PC-3 (cell line): ENCODE measurements at places on chromosomes 7 and 10. TPM values are rescaled to one million over a fixed set of nuclear protein-coding genes. Genes with fewer than 3 reads are reported as not detected.

- no peak for DNase-seq
These were observed 9.4 kb upstream of the NKX2-3 start for GRCh38 chr10:99523251-99523773.

Gene OR6V1
- not detected in 2 replicates for total RNA-seq

DNA sequence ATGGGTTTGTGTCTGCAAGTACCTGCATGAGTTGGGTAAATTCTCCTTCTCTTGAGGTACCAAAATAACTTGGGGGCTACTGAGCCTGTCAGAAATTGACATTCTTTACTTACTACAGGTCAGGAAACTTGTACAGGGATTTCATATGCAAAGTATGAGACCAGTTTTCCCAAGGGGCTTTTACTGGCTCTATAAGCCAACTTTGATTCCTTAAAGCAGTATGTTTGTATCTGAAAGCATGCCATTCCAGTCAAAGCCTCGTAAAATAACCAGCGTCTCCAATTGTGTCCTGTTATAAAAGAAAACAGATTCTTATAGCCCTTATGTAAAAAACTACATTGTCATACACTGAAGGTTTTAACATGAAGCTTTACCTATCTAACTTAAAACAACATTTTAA, 90.2 kb downstream of the ZNF467 start:
- DNase-seq = no peak

DNA sequence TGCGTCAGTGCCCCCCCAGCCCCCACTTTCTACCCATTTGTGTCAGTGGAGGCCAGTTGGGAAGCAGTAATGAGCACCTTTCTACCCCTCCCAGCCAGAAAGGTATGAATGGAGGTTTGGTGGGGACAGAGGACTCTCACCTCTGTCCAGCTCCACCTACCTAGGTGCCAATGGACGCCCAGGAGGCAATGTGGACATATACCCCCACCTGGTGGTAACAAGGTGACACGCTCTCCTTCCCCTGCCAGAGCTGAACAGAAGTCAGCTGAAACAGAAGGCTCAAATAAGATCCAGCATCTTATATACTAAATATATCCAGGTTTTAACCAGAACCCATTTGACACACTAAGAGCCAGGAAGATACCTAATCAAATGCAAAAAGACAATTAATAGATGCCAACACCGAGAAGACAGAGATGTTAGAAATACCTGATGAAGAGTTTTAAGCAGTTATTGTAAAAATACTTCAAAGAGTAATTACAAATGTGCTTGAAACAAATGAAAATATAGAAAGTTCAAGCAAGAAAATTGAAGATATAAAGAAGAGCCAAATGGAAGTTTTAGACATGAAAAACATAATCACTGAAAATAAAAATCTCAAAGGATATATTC, 18.4 kb upstream of the SORCS3 start:
- DNase-seq = peak; percentile 51

Gene PFKFB3
- 19.5 and 22.7 TPM in 2 replicates for total RNA-seq

GRCh38 chr10:27745732-27746396, at the start of gene MKX:
Gene MKX, minus strand, starts transcription at chr10:27745819. Its CDS starts 2,404 bp downstream, at chr10:27743415.
- DNase-seq = peak; percentile 20

DNA sequence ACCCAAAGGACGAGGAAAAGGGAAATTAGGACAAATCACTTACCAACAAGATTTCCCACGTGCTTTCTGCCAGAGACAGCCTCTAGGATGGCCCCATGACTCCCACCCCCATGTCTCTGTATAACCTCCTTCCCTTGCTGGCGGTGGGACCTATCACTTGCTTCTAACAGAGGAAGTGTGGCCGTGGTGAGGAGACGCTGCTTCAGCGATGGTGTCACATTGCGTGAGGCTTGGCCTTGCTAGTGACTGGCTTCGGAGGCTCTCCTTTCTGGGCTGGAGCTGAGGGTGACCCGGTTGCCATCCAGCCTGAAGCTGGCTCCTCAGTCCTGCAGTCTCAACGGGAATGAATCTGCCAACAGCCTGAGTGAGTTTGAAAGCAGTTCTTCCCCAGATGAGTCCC, 123.7 kb downstream of the ANLN start:
- no peak for DNase-seq

GRCh38 chr7:23742051-23742450, 32.0 kb downstream of the STK31 start:
- DNase-seq = no peak

DNA sequence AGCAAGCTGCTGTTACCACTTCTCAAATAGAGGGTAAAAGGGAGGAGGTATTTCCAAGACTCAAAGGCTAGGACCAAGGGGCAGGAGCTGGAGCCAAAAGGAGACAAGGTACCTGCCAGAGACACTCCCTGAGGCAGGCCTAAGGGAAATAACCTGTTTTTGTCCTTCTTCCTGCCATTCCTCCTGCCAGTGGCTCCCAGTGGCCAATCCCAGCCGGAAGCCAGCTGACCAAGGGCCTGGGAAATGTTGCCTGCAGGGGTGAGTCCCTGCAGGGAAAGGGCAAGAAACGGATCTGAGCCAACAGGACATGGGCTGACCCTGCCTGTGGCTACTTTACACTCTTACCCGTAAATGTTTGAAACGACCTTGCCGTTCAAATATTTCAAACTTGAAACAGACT, 3.5 kb downstream of the CYTH3 start:
- no peak for DNase-seq
